Caudate nucleus (tissue), 63 donors: ENCODE measurements at places on chromosomes 12 and 14.
A peak's percentile ranks its signal among the peaks of the same experiment; 100 is the strongest.

- no peak for DNase-seq
These were observed 123.0 kb downstream of the PLXNC1 start for GRCh38 chr12:94271351-94271750.

DNA sequence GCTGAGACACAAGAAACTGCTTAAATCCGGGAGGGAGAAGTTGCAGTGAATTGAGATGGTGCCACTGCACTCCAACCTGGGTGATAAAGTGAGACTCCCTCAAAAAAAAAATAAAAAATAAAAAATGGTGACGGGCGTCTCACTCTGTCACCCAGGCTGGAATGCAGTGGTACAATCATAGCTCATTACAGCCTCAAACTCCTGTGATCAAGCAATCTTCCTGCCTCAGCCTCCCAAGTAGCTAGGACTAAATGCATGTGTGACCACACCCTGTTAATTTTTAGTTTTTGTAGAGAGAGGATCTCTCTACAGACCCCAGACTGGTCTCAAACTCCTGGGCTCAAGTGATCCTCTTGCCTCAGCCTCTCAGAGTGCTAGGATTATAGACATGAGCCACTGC, 9.1 kb downstream of the SNX6 start:
- no peak for DNase-seq

DNA sequence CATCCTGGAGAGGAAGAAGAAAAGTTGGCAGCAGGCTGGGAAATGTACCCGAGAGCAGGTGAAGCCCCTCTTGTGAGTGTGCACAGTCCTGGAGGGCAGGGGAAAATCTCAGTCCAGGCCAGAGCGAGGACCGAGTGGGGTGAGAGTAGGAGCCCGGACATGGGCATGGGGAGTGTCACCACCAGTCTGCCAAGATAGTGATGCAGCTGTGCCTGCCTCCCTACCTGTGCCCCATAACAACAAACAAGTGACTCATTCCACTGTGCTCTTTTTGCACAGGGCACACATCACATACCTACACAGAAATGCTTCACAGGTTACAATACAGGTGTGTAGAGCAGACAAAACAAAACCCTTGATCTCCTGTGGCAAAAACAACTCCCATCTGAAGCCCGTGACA, 205.9 kb upstream of the PELI2 start:
- DNase-seq: no peak

GRCh38 chr14:88045705-88046104, 40.8 kb downstream of the GPR65 start:
- DNase-seq: peak; percentile 1

GRCh38 chr12:95258151-95258550, 40.5 kb downstream of the VEZT start:
- DNase-seq: no peak
